ENCODE measurements at places on chromosomes 12 and 14.

- DNase-seq: no peak
Observed at GRCh38 chr12:573232-573631, 90.0 kb downstream of the NINJ2 start.

GRCh38 chr12:86663173-86663572 lies 407.0 kb upstream of the MGAT4C start:
- no peak for DNase-seq

- no peak for DNase-seq
Observed at GRCh38 chr12:19299765-19300164, 139.5 kb upstream of the AEBP2 start.

DNA sequence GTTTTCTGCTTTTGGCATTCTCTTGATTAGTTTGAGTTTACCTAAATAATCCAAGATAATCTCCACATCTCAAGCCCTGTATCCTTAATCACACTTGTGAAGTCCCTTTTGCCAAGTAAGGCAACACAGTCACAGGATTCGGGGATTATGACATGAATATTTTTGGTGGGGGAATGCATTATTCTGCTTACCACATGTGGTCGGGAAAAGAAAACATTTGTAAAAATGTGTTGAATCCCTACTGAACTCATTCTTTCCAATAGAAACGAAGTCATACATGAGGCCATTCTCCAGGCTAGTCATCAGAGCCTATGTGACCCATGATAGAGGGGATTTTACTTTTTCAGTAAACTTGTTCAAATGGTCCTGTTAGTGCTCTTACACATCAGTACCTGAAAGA lies 58.5 kb upstream of the PRICKLE1 start:
- no peak for DNase-seq

DNA sequence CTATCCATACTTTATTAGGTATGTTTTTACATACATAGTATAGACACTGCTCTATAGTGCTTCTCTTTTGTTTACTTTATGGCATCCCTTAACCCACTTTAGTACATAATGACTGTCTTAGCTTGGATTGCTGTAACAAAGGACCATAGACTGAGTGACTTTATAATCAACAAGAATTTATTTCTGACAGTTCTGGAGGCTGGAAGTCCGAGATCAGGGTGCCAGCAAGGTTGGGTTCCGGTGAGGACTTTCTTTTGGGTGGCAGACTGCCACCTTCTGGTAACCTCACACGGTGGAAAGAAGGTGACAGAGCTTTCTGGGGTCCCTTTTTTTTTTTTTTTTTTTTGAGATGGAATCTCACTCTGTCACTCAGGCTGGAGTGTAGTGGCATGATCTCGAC lies 48.6 kb upstream of the PPM1H start:
- no peak for DNase-seq

DNA sequence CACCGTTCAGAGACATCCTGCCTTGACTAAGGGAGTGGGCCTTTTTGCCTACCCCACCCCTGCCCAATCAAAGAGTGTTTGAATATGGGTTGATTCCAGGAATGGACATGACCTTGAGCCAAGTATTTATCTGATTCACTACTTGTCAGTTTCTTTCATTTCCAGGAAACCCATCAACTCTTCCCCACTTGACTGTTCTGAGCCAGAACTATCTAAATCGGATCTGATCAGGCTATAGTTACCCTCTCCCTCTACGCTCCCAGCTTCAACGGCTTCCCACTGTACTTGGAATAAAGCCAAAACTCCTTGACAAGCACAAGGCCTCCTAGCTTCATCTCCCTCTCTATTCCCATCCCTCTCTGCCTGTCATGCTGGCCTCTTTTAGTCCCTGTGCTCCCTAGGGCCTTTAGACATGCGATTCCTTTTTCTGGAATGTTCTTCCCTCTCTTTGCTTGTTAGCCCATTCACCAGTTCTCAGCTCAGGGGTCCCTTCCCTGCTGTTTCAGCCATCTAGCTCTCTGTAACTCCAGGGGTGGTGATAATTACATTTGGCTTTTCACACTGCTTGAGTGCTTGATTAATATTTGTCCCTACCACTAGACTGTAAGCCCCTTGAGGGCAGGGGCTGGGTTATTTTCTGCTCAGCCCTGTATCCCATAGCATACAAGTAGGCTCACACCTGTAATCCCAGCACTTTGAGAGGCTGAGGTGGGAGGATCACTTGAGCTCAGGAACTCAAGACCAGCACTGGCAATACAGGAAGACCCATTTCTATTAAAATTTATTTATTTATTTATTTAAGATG lies 5.5 kb upstream of the ITPK1 start:
- DNase-seq: no peak

DNA sequence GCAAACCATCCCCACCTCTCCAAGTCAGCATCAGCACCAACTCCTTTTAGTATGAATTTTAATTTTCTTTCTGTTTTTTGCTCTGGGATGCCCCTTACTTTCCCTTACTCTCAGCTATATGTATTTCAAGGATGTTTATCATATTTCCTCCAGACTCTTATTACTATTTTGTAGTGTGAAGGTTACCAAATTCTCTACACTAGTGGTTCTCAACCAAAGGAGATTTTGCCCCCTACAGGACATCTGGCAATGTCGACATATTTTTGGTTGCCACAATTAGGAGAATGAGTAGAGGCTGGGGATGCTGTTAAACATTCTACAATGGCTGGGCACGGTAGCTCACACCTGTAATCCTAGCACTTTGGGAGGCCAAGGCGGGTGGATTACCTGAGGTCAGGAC lies 29.1 kb upstream of the SOS2 start:
- DNase-seq: no peak

DNA sequence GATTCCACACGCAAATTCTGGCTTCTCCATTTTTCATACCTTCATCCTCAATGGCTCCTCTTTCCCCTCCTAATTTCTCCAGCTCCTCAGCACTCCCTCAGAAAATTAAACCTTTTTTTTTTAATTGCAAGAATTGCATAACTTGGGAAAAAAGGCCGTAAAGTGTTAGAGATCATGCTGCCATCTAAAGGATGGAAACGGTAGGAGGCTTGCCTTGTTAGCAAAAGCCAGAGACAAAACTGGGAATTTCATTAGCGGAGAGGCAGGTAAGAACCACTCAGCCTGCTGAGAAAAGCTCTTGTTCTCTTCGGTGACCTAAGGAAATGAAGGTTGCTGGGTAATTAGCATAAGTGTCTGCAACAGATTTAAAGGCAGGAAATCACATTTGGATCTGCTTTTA lies 204.3 kb downstream of the AEBP2 start:
- no peak for DNase-seq

DNA sequence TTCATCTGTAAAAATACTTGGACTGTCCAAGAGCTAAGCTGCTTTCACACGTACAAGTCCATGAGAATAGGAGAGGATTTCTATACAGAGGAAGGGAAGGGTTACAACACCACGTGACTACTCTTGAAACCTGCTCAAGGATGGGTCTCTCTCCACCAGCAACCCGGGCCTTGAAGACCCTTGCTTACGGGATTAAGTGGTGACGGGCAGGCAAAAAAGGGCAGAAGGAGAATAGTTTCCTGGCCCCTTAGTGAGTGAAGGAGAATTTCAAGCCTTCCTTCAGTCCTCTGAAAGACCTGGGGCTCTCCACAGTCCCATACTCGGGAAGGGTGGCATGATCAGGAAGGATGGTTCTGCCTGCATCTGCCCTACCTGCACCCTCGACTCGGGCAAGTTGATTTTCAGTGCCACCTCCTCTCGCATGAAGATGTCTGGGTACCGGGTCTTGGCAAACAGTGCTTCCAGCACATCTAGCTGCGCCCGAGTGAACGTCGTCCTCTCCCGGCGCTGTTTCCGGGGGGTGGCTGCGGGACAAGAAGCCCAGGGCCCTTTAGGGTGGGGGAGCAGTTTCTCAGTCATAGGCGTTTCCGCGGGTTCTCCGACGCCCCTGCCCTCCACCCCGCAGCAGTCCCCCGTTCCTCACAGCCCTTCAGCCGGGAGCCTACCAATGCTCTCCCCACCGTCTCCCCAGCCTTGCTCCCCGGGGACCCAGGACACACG lies 6.3 kb downstream of the OTX2 start:
- DNase-seq: no peak

DNA sequence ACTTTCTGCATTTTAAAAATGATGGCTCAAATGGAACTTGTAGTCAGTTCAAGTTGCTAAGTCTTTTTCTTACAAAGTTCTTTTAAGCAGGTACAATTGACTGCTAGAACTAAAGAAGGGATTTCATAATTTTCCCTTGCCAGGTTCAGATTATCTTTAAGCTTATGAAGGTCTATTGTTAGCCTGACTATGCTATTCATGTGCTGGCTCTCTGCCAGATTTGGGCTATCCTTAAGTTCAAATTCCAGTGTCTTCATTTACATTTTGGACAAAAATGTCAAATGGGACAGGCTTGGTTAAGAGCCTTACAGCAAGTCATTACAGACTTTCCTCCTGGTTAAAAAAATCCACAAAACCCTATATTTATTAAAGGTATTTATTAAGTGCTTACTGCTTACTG lies 42.3 kb downstream of the INSM2 start:
- DNase-seq: no peak

All from stimulated activated CD4-positive, alpha-beta T cell treated with anti-CD3 and anti-CD28 coated beads, Interleukin-1b, Interleukin-23, amount 100 ng/mL, for 1 hour (primary cell).